Adrenal gland (tissue), 19 donors: ENCODE measurements at places on chromosomes 1 and 21. TPM values are rescaled to one million over a fixed set of nuclear protein-coding genes. Genes with fewer than 3 reads are reported as not detected.

Gene RASSF5
- polyA plus RNA-seq, result 25.2 TPM

Gene APOBEC4
- not detected for polyA plus RNA-seq

Gene SNX7
- polyA plus RNA-seq, result 3.3 TPM

Gene S1PR1
- 26.0 TPM for polyA plus RNA-seq

Gene IFT25
- polyA plus RNA-seq, result 25.5 TPM

Gene CACNA1S
- polyA plus RNA-seq, result not detected
